HT1080 (cell line): ENCODE measurements at places on chromosomes 1 and 21.

GRCh38 chr21:44070391-44070790 lies 36.8 kb upstream of the PWP2 start:
- DNase-seq: no peak

- DNase-seq: no peak
Measured at GRCh38 chr1:246418565-246419312, 88.3 kb downstream of the SMYD3 start.

- no peak for DNase-seq
Measured at GRCh38 chr1:2384941-2385481, 6.3 kb downstream of the MORN1 start.

DNA sequence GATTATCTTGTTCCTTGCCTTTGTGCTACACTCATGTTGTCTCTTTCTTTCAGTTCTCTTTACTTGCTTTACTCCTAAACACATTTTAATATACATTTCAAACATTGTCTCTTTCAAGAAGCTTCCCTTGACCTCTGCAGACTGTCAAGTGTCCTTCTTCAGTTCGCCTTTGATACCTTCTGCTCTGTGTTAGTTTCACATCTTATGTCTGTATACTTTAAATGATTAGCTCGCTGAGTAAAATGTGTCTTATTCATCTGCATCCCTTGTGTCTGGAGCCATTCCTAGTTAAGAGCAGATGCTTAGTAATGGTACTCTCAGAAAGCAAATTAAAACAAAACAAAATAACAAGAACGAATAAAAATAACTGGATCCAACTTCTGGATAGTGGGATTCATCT lies 303.3 kb downstream of the S1PR1 start:
- no peak for DNase-seq

- peak; percentile 23 for DNase-seq
Measured at GRCh38 chr1:150484431-150484830, 2.8 kb upstream of the TARS2 start.

- DNase-seq: no peak
Measured at GRCh38 chr1:17629460-17629859, 90.0 kb downstream of the ARHGEF10L start.

DNA sequence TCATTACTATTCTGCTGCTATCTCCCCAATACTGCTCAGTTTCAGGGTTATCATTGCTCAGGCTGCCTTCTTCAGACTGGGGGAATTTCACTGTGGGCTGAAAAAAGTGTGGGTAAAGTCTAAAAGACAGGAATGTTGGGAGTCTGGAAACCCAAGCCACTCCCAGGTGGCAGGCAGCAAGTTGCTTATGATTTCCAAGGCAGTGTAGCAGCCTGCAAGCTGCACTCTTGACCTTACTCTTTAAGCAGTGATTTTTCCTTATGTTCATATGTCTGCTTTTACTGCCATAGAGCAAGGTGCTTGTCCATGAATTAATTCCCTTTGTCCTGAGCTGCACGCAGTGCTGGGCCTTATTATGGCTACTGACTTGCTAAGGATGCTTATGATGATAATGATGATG lies 53.1 kb downstream of the PHC2 start:
- DNase-seq: no peak

DNA sequence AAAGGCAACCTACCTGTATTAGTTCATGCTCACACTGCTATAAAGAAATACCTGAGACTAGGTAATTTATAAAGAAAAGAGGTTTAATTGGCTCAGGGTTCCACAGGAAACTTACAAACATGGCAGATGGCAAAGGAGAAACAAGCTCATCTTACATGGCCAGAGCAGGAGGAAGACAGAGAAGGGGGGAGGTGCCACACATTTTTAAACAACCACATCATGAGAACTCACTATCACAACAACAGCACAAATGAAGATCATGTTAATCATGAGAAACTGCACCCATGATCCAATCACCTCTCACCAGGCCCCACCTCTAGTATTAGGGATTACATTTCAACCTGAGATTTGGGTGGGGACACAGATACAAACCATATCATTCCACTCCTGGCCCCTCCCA lies 90.6 kb upstream of the KCTD3 start:
- DNase-seq: peak; percentile 27

DNA sequence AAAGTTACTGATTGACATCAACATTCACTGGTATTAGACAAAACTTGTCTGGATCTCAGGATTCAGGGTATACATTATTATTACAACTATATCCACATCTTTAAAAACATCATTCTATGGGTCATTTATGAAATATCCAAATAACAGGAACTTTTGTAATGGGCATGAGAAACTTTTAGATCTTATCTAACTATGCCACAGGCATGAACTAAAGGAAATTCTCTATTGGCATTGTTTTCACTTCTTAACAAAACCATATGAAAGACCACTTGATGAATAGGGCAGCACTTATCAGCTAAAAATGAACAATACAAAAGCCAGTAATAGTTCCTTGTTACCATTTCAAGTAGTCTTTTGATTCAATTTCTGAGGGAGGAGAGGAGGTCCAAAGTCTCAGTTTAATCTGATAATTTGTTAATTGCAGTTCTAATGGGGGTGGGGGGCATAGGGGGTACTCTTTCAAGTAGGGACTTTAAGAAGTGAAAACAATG lies 30.8 kb upstream of the CPLANE2 start:
- no peak for DNase-seq

DNA sequence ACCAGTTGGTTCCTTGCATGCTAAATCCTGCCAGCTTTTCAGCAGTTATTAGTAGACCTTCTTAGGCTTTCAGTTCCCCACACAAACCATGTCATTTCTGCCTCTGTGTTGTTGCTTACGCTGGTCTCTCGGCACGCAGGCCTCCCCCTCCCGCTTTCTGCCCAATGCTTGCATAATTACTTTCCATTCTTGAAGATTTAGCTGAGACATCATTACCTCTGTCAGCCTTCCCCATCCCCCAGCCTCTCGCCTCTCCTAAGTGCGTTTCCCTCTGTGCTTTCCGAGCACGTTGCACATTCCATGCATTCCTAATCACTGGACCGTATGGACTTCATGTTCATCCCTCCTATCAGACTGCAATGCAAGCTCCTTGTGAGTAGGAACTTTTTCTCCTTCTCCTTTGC lies 26.8 kb downstream of the TSHB start:
- DNase-seq: no peak

DNA sequence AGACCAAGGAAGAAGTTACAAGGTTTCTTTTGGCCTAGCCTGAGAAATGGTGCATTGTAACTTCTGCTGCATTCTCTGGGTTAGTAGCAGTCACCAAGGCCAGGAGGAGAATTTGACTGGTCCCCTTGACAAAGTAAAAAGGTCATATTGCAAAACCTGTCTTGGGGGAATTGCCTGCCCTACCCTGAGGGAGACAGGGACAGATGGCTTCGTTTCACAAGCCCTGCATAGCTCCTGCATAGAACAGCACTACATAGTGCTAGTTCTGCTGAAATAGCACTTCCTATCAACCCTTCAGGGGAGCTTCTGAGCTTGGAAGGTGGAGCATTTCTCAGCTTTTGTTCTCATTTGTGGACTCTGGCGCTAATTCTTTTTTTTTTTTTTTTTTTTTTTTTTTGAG lies 20.4 kb upstream of the AK2 start:
- DNase-seq: no peak

DNA sequence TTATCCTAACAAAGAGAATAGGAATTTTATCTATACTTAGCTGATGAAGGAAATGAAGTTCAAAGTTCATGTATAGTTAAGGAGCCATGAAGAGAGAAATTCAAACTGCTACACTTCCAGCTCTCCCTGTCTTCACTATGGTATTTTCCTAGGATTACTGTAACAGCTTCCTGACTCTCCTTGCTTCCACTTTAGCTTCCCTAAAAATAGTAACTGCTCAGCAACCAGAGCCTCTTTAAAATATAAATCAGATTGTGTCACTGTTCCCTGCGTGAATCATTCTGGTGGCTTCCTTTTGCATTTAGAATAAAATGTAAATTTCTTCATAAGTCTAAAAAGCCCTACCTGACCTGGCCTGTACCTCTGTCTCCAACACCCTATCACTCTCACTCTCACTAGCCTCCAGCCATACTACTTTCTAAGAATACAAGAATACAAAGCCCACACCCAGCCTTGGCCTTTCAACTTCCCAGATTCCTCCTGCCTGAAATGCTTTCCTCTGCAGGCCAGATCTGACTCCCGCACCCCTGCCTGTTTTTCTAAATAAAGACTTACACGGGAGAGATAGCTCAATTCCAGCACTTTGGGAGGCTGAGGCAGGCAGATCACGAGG lies 30.5 kb downstream of the OR10J1 start:
- peak; percentile 50 for DNase-seq

- no peak for DNase-seq
Measured at GRCh38 chr1:42927920-42928505, 30.7 kb downstream of the SLC2A1 start.

GRCh38 chr1:214485151-214485550 lies 66.3 kb downstream of the PTPN14 start:
- DNase-seq: no peak

DNA sequence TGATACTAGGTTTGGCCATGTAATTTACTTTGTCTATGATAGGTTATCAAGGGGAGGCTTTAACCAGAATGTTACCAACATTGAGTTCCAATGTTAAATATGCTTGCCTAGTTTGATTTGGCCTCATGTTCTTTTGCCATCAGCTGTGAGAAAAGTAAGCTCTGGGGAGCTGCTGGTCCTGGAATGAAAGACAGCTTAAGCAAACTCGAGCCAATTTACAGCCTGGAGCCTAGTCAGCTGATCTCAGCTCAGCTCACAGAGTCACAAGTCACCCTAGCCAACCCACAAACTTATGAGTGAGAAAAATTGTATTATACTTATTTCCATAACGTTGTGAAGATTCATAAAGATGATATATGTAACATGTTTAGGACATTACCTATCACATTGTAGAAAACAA lies 426.7 kb downstream of the RWDD3 start:
- DNase-seq: no peak

DNA sequence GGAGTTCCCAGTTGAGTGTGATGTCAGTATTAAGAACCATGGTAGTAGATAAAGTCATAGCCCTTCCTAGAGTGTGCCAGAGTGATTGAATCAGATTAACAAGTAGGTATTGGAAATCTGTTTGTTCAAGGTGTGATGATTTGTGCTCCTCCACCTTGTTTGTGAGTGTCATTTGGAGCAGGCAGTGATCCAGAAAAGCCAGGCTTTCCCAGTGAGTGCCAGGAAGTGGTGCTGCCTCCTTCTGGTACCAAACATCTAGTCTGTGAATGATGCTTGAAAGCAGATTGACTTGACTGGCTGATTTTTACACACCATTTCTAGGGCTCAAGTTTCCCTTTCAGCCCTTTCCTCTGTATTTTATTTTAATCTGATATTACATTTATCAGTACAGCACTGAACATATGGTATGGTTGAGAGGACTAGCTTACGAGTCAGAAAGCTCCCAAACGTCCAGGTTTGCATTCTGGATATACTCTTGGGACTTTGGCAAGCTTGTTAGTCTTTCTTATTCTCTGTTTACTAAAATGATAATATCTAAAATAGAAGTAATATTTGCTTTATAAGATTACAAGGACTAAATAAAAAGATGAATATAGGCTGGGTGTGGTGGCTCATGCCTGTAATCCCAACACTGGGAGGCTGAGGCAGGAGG lies 100.7 kb downstream of the PATJ start:
- DNase-seq: no peak

GRCh38 chr1:9615316-9616063 lies 26.8 kb downstream of the TMEM201 start:
- DNase-seq: peak; percentile 57

DNA sequence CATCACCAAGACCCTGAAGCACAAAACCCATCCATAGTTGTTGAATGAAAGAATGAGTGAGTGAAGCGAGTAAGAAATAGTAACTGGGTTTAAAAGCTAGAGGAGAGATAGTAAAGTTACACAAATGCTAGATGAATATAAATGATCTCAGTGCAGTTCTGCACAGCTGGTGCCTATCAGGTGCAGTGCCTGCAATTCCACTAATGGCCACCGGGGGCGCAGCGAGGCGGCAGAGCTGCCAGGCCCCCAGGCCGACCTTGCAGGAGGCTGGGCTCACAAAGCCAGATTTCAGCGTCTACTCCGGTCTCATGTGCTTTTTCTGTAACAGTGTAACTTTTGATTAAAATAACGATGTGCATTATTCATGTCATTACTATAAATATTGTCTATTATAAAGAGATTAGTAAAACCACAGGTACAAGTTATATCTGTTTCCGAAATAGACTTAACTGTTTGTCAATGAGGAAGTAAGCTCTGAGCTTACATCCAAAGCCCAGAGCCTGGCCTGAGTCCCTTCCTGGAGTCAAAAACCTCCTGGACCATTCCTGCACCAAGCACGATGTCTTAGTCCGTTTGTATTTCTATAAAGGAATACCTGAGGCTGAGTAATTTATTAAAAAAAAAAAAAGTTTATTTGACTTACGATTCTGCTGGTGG lies 477.6 kb downstream of the NPHP4 start:
- DNase-seq: peak; percentile 15

- DNase-seq: no peak
Measured at GRCh38 chr1:225486856-225487255, 59.0 kb upstream of the LBR start.

GRCh38 chr1:108712606-108713150 lies at the start of gene FNDC7:
Gene FNDC7 (plus strand): TSS chr1:108712908. CDS start chr1:108712934, 26 bp downstream.
- DNase-seq: no peak

DNA sequence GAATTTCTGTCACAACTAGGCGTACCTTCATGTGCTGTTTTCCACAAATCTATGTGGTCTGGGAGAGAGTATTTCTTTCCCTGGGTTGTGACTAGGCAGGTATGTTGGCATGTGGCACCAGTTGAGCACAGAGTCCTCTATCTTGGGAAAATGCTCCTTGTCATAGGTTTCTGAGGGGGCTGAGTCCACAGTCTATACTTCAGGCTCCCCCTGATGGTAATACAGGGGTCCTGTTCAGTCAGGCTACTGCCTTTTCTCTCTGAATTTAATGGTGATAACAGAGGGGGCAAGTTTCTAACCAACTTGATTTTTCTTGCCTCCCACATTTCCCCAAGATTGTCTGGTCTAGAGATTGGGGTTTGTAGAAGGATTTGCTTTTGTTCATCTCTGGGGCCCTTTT lies 35.8 kb downstream of the VANGL1 start:
- no peak for DNase-seq

- no peak for DNase-seq
Measured at GRCh38 chr21:36155603-36156338, 853 bp upstream of the DOP1B start.

DNA sequence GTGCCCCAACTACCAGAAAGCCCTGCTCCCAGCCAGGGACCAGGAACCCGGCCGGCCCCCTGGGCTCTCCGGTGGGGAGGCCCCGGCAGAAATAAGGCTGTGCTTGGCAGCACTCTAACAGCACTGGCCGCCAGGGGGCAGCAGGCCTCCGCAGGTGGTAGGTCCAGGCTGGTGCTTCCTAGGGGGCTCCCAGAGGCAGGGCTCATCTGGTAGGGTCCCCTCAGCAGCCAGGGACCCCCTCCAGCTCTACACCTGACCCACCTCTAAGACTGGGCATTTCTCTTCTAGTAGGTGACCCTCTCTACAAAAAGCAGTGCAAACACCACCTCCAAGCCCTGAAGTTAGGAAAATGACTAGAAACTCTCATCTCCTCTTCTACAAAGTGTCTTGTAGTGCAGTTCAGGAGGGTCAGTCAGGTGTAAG lies 85.6 kb downstream of the STUM start:
- DNase-seq: peak; percentile 38

DNA sequence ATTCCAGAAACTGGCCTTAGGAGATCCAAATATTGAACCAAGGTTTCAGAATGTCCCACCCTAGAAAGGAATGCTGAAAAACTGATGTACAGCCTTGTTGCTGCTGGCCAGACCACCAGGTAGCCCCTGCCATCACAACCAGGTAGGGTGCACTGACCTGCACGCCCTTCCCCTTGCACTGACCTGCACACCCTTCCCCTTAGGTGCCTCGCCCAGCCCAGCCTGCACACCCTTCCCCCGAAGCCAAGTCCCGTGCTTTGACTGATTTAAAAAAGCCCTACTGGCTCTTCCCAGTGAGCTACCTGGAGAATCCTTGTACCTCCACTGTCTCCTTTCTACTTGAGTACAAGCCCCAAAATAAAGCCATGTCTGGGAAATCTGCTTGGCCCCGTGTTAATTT lies 26.3 kb upstream of the C1orf198 start:
- DNase-seq: no peak
